M059J (cell line): ENCODE measurements at places on chromosomes 5 and 9. TPM values are rescaled to one million over a fixed set of nuclear protein-coding genes. Genes with fewer than 3 reads are reported as not detected.
A peak's percentile ranks its signal among the peaks of the same experiment; 100 is the strongest.

The BARHL1 gene
- not detected in 2 replicates for total RNA-seq

The PDE6A gene
- 0.02 and 0.22 TPM in 2 replicates for total RNA-seq

The SH3RF2 gene
- 7.6 and 11.9 TPM in 2 replicates for total RNA-seq

The NDST1 gene
- total RNA-seq: 24.3 and 44.2 TPM in 2 replicates

The GPRIN1 gene
- total RNA-seq: 8.4 and 12.4 TPM in 2 replicates

The ELL2 gene
- total RNA-seq: 220 and 238 TPM in 2 replicates

The RNF20 gene
- total RNA-seq: 24.9 and 35.0 TPM in 2 replicates

GRCh38 chr5:170606941-170607340 lies 103.1 kb downstream of the KCNIP1 start:
- no peak for DNase-seq

DNA sequence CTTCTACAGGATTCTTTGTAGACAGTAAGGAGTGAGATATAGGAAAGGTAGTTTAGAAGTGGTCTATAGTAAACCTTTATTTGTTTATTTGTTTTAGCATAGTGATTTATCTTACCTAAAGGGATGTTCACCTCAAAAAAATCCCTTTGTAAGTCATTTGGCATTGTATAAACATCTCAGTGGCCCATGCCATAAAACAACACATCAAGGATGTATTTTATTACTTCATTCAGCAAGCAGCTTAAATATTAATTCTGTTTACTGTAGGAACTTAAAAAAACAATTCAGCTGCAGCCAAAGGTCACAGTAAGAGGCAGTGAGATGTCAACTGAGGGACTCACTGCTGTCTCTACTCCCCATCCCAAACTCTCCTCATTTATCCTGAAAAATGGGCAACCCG lies 452.7 kb downstream of the HINT1 start:
- no peak for DNase-seq

- peak; percentile 68 for DNase-seq
Measured at GRCh38 chr5:81657386-81657785, 93.5 kb downstream of the SSBP2 start.

DNA sequence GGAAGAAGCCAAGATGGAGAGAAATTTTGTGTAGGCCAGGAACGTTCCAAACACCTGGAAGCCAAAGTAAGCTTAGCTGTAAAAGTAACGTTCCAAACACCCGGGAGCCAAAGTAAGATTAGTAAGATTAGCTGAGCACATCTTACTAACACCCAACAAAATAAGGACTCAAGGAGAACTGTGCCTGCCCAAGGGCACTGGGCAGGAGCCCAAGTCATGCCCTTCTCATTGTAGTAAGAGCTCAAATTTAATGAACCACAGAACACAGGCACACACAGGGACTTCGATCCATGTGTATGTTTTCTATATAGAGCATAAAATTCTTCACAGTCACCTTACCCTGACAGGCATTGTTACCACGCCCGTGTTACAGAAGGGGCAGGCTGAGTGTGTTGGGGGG lies 36.1 kb upstream of the NXNL2 start:
- DNase-seq: no peak

- DNase-seq: peak; percentile 64
Measured at GRCh38 chr5:28499766-28500290, 1461.4 kb upstream of the CDH9 start.

GRCh38 chr9:133120501-133121197 lies 391 bp downstream of the RALGDS start:
- DNase-seq: no peak

GRCh38 chr9:79583952-79584654 lies 12.3 kb downstream of the TLE4 start:
- DNase-seq: no peak

GRCh38 chr9:36116593-36116992 lies 19.9 kb upstream of the GLIPR2 start:
- DNase-seq: no peak

- DNase-seq: peak; percentile 61
Measured at GRCh38 chr9:12640016-12640587, 53.1 kb upstream of the TYRP1 start.

DNA sequence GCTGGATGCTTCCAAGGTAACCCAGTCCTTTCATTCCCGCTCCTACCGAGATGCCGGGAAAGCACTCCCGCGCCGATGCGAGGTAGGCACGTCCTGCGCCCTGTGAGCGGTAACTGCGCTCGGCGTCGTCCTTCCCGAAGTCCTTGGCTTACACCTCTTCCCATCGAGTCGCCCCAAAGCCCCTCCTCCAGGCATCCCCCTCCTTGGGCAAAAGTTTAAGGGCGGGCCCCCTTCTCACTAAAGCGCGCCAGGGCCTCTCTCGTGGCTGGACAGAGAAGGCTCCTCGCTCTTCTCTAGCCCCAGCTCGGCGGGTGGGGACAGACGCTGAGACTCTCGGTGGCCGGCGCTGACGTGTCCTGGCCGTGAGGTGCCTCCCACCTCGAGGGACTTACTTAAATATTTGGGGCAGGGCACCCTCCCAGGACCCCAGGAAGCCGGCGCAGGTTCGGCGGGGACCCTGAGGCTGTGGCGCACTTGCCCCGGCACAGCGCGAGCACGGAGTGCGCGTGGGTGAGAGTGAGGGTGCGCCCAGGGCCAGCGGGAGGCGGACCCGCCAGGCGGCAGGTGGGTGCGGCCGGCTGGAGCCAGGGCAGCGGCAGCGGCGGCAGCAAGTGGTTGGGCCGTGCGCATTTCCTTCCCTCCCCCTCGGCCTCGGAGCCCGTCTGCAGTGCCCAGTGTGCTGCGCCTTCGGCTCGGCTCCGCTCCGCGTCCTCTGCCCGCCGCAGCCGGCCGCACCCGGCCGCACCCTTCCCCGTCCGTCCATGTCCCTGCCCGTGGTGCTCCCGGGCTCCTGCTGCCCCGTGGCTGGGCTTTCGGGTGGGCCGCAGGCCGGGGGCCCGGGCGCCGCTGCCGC lies at the start of gene ENTREP1:
TSS of gene ENTREP1 (plus strand) at position 667 of the 853 bp plus-strand sequence. CDS start at position 762, 95 bp downstream.
- DNase-seq: peak; percentile 55

DNA sequence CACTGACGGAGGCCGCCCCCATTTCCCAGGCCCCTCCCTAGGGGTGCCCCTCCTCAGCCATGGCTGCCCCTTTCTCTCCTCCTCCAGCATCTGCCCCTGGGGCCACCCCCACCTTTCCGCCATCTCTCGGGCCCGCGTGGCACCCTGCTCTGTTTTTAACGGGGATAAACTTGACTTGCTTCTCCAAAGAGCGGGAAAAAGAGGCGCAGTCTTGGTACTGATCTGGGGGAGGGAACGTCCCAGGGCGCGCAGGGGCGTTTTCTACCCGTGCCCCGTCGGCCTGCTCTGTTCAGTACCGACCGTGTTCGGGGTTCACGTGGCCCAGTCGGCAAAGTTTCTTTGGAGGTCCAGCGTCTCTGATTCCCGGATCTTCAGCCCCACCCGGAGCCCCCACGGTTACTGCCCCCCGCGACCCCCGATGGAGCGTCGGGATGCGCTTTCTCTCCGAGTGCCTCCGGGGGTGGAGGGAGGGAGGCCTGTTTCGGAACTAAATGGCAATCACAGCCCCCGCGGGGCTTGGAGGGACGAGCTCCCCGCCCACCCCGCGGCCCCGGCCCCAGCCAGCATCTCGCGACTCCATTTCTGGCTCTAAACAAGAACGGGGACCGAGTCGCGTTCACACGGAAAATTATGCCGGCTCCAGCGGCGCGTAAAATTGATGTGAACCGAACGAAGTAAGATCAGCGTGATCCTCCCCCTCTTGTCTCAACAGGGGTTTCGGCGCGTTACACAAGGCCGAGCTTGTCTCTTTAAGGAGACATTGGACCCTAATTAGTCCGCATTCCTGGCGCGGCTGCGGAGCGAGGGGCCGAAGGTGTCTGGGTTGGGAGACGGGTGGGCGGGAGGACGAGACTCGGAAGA lies 1.1 kb upstream of the TLE4 start:
- DNase-seq: peak; percentile 81

DNA sequence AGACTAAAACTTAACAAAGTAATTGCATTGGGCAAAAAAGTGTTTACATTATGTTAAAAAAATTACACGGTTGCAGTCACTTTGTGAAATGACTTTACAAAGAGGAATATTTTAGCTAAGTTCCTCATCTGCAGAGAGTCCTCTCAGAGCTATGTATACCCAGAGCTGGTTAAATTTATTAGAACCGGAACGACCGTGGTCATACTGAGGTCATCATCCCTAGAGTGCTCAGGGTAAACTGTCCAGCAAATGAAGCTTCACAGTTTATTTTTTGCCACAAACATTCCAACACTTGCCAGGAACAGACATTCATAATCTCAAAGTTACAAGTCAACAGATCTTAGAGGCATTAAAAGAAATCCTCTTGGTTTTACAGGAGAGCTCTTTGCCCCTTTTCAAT lies 897 bp downstream of the ROPN1L start:
- peak; percentile 82 for DNase-seq

GRCh38 chr5:84869675-84870074 lies 485.0 kb upstream of the EDIL3 start:
- DNase-seq: no peak

GRCh38 chr9:112705768-112706427 lies 12.0 kb downstream of the INIP start:
- DNase-seq: peak; percentile 46

GRCh38 chr5:108760512-108760911 lies 12.8 kb downstream of the FER start:
- DNase-seq: no peak

- peak; percentile 98 for DNase-seq
Measured at GRCh38 chr5:6766604-6767093, 53.4 kb downstream of the TENT4A start.

DNA sequence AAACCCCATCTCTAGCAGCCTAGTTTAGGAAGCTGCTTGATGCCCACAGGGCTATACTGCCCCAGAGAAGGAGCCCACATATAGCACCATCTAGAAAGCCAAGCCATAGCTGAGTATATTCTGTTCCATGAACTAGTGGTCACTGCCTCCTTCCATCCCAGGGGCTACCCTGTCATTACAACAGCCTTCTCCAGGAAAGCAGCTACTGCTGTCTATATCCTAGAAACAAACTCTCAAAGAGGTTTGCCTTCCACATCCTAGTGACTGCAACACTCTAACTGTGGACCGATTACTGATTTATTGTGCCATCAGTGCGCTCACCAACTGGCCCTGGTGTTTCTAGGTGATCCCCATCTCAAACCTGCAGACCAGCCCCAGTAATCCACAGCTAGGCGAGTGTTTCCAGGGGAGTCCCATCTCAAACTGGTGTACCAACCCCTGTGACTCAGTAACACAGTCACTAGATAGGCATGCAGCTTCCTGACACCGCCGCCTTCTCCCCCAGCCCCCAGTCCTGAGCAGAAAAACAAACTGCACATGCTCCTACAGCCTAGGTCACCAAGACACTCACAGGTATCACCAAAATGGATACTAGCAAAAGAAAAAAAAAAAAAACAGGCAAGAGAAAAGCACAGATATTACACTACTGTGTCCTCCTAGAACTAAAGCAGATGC lies 14.8 kb downstream of the SPTLC1 start:
- DNase-seq: peak; percentile 92

- no peak for DNase-seq
Measured at GRCh38 chr5:14215901-14216300, 72.8 kb downstream of the TRIO start.

GRCh38 chr5:112275671-112276070 lies 143.4 kb downstream of the EPB41L4A start:
- no peak for DNase-seq

DNA sequence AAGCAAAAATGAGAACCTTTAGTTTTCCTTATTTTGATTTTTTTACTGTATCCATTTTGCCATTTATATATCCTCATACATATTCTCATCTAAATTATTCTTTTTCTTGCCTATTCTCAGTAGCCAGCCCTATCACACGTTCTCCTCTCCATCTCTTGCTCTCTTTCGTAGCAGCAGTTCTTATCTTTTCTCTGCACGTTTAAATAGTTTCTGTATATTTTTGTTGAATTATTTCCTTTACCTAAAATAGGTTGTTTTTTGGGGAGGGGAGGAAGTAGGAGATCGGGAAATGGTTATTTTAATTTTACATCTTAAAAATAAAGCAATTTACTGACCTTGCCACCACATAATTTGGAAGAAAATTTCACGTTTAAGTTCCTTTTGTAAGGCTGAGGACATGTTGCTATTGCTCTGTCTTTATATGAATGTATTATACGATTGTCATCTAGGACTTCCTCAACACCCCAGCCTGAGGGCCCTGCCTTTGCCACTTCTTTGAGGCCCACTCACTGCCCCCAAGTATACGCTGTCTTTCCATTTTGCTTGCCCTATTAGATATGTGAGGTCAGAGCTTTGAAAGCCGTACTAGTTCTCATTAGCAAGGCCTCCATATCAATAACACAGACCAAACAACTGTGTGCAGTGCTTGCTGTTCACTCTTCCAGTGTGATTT lies 140.3 kb downstream of the GNAQ start:
- DNase-seq: no peak

- DNase-seq: no peak
Measured at GRCh38 chr5:120818128-120818527, 354.0 kb downstream of the PRR16 start.

DNA sequence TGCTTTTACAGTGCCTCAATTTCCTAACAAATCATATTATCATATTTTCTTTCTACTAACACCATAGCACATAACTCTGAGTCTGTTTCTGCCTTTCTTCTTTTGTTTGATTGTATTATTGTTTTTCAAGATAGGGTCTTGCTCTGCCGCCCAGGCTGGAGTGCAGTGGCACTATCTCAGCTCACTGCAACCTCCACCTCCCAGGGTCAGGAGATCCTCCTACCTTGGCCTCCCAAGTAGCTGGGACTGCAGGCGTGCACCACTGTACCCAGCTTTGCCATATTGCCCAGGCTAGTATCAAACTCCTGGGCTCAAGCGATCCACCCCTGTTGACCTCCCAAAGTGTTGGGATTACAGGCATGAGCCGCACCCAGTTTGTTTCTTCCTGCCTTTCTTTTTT lies 18.7 kb downstream of the PAIP2 start:
- no peak for DNase-seq

DNA sequence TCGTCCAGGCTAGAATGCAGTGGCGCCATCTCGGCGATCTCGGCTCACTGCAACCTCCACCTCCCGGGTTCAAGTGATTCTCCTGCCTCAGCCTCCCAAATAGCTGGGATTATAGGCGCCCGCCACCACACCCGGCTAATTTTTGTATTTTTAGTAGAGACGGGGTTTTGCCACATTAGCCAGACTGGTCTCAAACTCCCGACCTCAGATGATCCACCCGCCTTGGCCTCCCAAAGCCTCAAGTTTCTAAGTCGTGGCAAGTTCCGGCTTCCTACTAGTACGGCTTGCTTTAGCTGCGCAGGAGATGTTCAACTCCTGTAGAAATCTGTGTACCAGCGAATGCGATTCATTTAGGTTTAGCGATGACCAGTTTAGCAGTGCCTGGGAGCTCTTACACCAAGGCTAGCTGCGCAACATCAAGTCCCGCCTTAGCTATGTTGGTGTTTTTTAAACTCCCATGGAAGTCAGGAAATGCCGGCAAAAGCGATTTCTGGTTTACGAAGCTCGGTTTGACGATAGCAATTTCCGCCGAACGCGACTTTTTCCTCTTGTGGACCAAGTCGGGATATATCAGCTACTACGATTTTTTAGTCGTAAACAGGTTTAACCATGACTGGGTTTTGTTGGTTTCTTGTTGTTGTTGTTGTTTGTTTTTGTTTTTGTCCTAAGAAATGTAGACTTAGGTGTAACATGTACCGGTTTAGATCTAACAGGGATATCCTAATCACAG lies 46.4 kb downstream of the ANXA2R start:
- no peak for DNase-seq
